SK-MEL-5 (cell line): ENCODE measurements at places on chromosomes 11 and 22.

DNA sequence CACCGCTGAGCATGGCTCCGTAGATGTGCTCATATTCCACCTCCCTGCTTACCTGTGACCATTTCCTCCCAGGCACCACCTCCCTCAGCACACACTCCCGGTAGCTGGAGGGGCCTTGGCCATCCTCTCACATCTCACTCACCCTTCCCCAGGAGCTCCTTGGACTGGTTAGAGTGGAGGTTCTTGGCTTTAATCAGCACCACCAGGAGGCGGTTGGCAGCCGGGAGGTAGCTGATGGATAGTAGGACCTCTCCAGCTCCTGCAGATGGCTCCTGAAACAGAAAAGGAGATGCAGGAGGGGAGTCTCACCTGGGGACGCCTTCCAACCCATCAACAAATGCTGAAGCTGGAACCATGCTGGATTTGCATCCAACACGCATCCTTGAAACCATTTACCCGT lies 39.9 kb downstream of the SYT13 start:
- no peak for DNase-seq

DNA sequence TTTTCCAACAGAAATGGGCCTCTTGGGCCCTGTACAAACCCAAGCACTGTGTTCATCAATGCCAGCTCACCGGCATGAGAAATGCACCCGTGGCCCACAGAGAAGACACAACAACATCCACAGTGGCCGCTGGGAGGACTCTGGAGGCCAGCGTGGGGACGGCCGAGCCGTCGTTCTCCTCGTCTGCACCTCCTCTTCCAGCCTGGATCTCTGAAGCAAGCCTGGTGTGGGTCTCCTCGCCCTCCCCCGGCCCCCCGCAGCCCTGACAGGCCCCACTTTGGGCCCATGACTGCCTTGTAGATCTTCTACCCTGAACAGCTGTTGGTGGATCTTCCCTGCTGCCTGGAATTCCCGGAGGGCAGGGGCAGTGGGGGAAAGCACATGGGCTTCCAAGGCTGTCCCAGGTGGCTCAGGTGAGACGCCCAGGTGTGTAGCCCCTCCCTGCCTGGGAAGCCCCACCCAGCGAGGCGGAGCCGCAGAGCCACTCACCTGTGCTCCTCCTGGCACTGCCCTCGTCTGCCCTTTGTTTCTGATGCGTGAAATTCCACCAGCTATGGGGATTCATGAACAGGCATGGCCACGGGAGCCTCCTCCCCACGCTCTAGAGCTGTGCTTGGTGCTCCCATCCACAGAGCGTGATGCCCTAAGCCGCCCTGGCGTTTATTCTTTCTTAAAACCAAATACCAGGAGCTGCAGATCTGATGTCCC lies 225.9 kb downstream of the BRD1 start:
- DNase-seq, result no peak

- no peak for DNase-seq
Observed at GRCh38 chr11:121657146-121657545, 204.4 kb upstream of the SORL1-AS1 start.

GRCh38 chr11:78244546-78245255 lies 56.0 kb downstream of the USP35 start:
- DNase-seq, result no peak

DNA sequence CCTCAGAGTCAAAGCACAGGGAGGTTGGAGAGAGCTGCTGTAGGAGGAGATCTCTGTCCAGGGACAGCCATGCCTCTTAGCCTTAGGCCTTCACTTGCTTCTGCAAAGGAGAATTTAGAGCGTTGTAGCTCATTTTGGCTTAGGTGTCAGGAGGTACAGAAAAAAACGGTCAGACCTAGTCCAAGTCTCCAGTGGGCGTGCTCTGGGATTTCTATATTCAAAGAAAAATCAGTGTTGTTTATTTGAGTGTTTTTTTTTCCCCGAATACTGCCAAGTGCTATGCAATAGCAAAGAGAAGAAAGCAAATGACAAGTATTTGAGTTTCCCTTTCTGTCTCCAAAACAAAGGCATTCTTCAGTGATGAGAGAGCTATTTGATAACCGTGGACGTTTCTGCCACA lies 22.7 kb upstream of the OPCML start:
- DNase-seq, result no peak

- DNase-seq, result no peak
Observed at GRCh38 chr22:30254314-30254713, 7.8 kb upstream of the LIF start.

DNA sequence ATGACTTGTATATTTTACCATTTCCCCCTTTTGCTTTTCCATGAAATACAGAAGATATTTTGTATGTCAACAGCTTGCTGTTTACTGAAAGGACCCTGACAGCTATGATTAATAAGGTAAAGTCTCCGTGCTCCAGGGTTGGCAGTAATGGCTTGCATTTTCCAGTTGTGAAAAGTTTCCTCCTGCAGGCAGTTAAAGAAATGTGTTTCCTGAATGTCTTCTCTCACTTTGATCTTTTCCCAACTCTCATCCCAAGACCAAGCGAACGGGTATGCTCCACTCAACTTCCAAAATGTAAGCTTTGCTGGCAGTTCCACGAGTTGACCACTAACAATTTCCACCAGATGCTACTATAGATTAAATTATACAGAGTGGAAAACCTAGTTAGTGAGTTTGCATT lies 8.9 kb downstream of the FIBIN start:
- DNase-seq, result no peak

- DNase-seq, result peak; percentile 22
Observed at GRCh38 chr22:46934746-46935491, 172.5 kb downstream of the TBC1D22A start.

GRCh38 chr11:15616130-15617105 lies 501.7 kb downstream of the INSC start:
- DNase-seq, result no peak

GRCh38 chr22:48084729-48085050 lies 1322.2 kb downstream of the TBC1D22A start:
- DNase-seq, result no peak

- DNase-seq, result no peak
Observed at GRCh38 chr11:119107538-119108145, 498 bp downstream of the C2CD2L start.

GRCh38 chr11:44755556-44756523 lies 29.1 kb downstream of the TSPAN18 start:
- DNase-seq, result no peak

GRCh38 chr11:28528217-28528616 lies 420.0 kb downstream of the METTL15 start:
- DNase-seq, result no peak

GRCh38 chr11:75280770-75281468 lies 40.3 kb downstream of the TPBGL start:
- DNase-seq, result no peak
